SW 1271 (cell line): ENCODE measurements at places on chromosomes 6 and 20.

- DNase-seq = no peak
These were observed 398.5 kb upstream of the PLCB4 start for GRCh38 chr20:8670207-8670892.

DNA sequence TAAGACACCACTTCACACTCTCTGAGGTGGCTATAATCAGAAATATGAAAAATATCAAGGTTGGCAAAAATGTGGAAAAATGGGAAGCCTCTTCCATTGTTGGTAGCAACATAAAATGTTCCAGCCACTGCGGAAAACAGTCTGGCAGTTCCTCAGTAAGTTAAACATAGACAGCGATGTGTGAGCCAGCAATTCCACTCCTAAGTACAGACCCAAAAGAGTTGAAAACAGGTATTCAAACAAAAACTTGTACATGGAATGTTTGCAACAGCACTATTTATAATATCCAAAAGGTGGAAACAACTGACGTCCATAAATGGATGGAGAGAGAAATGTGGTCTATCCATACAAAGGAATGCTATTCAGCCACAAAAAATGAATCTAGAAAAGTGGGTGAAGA is 7.4 kb upstream of the PPDPF start:
- no peak for DNase-seq

DNA sequence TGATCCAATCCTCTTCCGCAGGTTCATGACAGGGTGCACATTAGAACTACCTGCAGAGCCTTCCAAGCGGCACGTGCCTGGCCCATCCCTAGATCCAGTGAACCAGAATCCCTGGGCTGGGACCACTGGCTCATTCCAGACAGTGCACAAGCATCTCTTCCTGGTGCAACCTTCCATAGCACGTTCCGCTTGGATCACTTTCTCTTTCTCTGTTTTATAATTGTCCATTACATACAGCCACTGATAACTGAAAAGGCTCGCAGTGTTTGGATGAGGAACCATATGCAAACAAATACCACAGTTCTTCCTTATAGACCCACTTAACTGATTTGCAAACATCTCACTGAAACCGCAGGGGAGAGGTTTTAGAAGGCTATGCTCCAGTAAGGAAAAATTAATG is 59.6 kb upstream of the DDR1 start:
- no peak for DNase-seq

DNA sequence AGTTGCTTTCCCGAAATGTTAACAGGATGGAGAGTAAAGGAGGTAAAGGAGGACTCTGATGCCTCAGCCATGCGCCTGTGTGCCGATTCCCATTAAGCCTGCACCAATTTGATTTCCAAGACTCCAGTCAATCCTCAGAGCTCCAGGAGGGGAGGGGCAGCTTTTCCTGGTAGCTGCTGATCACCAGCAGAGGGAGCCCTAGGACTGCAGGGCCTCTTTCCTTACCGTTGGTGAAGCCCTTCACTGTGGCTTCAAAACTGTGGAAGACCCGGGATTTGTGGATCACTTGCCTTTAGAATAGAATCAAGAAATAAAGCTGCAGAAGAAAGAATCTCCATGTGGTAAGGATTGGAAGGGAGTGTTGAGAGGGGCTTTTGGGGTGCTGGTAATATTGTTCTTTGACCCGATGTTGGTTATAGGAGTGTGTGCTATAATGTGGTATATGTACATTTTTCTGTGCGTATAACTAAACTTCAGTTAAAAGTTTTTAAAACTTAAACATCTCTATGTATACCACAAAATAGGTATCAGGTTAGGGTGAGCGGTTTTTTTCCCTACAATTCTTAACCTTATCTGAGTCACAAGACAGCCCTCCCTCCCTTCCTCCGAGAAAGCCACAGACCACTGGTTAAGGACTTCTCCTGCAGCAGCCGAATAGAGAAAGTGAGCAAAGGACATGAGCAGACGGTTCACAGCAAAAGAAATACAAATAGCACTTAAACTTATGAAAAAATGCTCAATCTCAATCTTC is 6.9 kb upstream of the OSER1 start:
- no peak for DNase-seq

DNA sequence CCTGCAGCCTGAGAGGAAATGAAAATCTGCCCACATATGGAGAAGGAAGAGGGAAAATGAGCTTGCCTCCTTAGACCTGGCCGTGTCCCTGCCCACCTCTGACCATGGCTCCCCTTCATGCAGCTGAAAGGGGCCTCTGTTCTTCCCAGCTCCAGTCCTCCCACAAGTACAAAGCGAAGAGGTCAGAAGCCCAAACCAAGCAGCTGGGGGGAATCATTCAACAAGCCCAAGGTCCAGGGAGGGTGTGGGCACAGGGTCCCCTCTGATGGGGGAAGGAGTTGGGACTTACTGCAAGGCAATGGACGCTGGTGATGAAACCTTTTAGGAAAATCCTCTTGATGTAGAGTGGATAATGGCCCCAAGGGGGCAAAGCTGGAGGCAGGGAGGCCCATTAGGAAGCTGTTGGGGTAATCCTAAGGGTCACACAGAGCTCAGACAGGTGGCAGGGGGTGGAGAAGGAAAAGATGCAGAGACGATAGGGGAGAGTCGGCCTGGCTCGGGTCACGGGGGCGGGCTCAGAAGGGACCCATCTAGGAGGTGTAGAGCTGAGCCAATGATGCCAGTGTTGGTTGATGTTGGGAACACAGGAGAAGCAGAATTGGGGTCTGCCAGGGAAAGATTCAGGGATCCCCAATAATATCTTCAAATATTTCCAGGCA is 16.1 kb upstream of the GRM4 start:
- DNase-seq = no peak

DNA sequence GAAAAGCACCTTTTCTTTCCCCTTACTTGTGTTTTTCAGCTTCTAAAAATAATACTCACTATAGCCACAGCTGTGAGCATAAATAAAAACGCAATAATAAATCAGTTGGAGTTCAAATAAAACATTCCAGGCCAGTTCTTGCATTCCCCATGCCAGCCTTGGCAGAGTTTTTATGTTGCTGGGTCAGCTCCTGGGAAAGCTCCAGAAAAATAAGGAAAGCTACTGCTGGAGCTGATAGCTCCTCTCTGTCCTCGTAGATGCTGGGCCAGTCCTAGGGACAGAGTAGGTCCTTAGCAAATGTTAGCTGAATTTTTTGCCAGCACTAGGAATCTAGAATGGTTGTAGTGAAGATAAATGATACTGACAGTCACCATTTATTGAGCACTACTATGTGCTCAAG is 389.0 kb upstream of the SYNCRIP start:
- no peak for DNase-seq

DNA sequence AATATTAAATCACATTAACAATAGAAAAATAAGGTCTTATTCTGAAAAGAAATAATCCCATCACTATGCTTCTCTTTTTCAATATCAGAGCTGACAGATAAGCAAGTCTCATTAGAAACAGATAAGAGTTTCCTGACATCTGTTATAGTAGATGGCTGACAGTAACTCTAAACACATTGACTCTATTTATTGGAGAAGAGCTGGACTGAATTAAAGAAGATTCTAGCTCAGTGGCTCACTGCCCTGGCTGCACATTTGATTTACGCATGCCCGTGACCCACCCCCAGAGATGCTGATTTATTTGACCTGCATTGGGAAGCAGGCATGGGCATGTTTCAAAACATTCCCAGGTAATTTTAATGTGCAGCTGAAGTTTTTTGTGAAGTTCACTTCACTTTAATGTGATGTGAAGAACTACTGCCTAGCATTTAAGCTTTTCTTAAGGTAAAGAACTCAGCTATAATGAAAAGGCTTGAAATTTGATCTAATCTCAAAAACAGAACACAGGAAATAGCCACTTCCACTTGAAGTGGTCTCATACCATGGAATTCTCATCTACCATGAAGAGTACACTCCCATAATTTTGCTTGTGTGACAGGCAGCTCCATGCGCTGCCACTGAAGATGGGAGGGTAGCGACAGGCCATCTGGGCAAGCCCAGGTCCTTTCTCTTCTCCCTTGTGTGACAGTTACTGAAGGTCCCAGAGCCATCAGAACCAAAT is 162.3 kb downstream of the TPBG start:
- DNase-seq = no peak

GRCh38 chr6:10793035-10793434 is 45.3 kb downstream of the MAK start:
- no peak for DNase-seq

GRCh38 chr6:117393045-117393444 is 32.7 kb downstream of the ROS1 start:
- no peak for DNase-seq

GRCh38 chr6:141874930-141875602 is 257.7 kb upstream of the GJE1 start:
- DNase-seq = no peak

GRCh38 chr6:45031601-45032000 is 296.5 kb upstream of the RUNX2 start:
- no peak for DNase-seq

GRCh38 chr6:5079692-5080091 is 5.4 kb upstream of the PPP1R3G start:
- DNase-seq = no peak

GRCh38 chr6:2684103-2684749 is 66.5 kb downstream of the MYLK4 start:
- no peak for DNase-seq

- no peak for DNase-seq
These were observed 40.3 kb downstream of the MAP3K4 start for GRCh38 chr6:161031721-161032495.

DNA sequence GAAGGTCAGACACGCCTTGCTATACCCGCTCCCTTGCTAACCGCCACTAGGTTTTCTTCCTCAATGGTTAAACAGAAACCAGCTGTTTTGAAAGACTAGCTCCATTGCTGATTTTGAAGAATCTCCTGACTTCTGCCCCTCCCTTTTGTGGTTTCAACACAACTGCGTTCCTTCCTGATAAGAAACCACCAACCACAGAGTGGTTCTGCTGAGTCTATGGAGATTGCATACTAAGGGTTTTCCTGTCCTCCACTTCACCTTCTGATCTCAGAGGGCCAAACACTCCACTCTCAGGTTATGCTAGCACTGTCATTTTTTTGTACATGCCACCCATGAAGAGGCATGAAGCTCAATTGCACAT is 207.9 kb downstream of the MYLK4 start:
- peak; percentile 20 for DNase-seq

GRCh38 chr6:170031684-170032121 is 259.2 kb downstream of the DLL1 start:
- DNase-seq = no peak

GRCh38 chr6:29834564-29835436 is 7.2 kb downstream of the HLA-G start:
- DNase-seq = no peak

DNA sequence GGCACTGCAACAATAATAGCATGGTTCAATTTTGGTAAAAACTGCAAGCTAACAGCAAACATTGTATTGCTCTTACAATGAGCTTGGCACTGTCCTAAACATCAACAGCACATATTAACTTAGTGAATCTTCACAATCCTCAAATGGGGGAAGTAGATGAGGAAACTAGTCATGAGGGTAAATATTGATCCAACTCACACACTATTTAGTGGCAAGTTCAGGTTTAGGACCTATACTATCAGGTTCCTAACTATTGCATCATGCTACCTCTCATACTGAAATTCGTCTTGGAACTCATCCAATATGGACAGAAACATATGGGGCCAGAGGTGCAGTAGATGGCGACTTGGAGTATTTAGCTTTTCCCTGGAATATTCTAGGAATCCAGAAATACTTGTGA is 34.2 kb downstream of the FKBP1C start:
- no peak for DNase-seq

- peak; percentile 45 for DNase-seq
These were observed 161.4 kb downstream of the LY86 start for GRCh38 chr6:6749702-6750491.

DNA sequence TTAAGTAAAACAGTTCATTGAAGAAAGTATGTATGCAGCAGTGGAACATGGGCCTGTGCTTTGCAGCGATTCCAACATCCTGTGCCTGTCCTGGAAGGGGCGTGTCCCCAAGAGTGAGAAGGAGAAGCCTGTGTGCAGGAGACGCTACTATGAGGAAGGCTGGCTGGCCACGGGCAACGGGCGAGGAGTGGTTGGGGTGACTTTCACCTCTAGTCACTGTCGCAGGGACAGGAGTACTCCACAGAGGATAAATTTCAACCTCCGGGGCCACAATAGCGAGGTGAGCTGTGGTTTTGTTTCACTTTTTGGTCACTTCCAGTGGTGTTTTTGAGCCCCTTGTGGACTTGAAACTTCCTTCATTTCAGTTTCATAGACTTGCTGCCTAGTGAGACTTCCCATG is 1.7 kb downstream of the TULP4 start:
- no peak for DNase-seq

DNA sequence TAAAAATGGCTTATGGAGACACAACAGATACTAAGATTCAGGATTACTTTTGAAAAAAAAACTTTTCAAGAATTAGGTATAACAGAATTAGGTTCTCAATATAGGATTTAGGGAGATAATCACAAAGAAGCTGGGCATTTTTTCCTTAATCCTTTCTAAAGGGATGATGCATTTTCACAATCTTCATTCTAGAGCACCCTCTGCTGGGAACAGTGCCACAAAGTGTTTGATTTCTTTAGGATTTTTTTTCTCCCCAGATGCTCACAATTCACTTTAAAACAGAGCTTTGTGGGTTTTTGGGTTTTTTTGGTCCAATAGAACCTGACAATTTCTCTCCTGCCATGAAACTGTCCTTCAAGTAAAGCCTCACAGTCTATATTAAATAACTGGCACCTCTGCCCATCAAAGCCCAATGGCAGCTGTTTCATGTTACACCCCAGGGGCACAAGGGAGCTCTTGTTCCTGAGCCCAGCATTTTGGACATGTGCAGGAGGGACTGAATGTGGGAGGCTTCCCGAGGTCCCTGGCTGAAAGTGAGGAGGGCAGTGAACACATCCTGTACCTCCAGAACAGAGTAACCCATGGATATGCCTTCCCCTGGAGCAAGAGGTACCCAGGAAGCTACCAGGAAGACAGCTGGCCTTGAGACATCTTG is 39.7 kb downstream of the PREP start:
- DNase-seq = peak; percentile 14

- DNase-seq = no peak
These were observed 25.5 kb downstream of the ABHD12 start for GRCh38 chr20:25364879-25365699.
